ENCODE measurements at places on chromosomes 12 and 14. TPM values are rescaled to one million over a fixed set of nuclear protein-coding genes. Genes with fewer than 3 reads are reported as not detected.

GRCh38 chr12:100528034-100528433, 45.5 kb upstream of the GAS2L3 start:
- no peak for DNase-seq

DNA sequence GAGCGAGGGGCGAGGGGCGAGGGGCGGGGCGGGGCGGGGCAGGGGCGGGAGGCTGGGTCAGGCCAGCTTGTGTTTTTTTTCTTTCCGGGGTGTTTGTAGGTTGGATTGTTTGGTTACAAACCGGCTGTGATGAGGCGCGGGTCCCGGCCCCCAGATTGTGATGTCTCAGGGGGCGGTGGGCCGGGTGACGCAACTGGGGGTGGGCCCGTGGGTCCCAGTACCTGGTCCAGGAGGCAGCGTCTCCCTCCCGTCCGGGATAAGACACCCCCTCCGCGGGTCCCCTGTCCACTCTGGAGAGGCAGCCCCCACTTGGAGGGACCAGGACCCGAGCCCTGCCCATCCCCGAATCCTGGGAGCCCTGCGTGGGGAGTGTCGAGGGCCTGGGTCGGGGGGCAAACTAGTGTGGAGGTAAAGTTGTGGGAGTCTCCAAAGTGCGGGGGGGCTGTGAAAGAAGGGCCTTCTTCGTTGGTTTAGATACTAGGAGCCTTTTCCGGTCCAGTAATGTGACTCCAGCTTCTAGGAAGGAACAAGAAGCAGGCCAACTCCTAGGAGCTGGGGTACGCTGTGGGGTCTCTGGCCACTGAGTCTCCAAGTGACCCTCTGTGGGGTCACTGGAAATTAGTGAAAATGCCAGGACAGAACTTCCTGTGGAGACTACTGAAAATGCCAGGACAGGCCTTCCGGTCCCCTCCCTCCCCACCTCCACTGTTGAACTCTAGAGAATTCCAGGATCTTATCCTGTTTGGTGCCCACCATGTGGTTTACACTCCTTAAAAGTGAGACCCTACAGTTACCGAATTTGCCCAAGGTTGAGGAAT, 579 bp upstream of the CLMN start:
- no peak for DNase-seq

The MMP17 gene
- 20.1 TPM for total RNA-seq

The OR11G2 gene
- total RNA-seq = not detected

DNA sequence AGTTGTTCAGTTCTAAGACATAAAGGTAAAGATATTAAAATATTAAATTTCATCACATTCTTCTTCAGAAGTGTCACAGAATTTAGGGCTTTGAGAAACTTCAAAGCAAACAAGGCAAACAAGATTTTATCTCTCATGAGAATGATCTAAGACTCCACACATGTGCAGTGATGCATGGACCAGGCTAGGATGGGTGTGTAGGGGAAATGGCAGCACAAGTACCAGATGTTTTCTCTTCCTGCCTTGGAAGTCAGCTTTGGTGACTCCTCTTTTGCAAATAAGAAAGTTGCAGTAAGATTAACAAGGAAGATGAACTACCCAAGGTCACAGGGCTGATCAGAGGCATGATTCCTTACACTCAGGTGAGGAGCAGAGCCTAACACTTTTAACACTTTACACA, 163.8 kb upstream of the LMNTD1 start:
- DNase-seq = no peak

GRCh38 chr12:23703051-23703450, 246.4 kb downstream of the SOX5 start:
- no peak for DNase-seq

DNA sequence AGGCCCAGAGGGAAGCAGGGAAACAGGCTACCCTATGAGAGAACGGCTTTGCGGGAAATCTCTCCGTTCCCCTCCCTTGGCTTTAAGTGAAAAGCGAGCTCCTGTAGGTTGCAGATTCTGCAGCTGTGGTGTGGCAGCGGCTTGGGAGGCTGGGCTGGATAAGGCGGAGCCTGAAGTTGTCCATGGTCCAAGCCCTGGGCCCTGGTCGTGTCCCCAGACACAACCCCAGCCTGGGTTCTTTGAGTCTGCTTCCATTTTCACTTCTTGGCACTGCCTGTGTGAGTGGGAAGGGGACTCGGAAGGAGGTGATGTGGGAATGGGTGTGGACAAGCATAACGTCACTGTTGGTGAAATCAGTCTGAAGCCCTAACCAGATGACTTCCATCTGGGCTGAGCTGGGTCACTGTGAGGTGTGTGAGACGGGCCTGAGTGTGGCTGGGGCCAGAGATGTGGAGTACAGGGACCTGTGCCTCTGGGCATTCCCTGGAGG, 43.0 kb upstream of the CTDSP2 start:
- peak; percentile 60 for DNase-seq

- DNase-seq = no peak
Observed at GRCh38 chr14:61596990-61597389, 98.3 kb upstream of the HIF1A start.

The MTRFR gene
- 15.8 TPM for total RNA-seq

DNA sequence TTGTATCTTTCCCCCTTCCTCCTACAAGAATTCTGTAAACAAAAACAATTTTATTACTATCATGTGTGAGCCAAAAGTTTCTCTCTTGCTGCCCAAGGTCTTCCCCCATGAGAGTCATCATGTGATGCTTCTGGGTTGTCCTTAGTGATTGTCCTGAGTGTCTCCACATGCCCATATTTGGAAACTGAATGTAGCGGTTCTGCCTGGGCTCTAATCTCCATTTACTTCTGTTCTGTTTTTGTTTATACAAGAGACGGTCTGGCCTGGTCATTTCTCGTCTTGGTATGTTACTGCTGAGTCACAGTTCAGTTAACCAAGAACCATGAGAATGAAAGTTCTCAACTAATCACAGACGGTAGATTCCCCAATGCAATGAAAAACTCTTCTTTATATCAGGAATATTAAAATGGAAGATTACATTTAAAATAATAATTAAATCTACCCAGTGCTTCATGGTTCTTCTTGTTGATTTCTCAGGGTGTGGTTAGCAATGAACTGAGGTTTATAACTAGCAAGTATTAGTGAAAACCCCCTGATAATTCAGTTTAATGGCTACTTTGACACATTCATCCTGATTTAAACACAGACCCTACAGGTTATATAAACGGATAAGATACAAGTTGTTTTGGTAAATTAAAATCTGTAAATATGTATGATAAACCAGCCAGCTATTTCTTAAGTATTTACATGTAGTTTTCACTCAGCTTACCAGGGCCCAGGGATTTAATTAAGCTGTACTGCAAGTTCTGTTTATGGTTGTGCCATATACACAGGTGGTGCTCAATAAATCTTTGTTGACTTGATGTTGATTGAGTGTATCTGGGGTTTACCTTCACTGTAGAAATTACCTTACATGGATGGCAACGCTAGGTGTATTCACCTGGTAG, 81.1 kb downstream of the PELI2 start:
- no peak for DNase-seq

DNA sequence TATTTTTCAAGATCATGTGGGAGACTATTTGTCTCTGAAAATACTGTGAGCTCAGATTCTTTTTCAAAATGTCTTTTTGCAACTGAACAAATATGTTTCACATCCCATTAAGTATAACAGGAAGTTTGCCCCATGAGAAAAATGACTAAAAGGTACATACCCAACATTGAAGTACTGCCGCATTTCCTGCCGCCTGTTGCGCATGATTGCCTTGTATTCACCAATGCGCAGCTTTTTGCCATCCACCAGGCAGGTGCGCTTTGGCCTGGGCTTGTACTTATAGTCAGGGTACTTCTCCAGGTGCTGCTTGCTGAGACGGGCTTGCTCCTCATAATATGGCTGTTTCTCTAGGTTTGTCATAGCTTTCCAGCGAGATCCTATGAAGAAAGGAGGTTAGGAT, 413.2 kb downstream of the SOX5 start:
- no peak for DNase-seq

DNA sequence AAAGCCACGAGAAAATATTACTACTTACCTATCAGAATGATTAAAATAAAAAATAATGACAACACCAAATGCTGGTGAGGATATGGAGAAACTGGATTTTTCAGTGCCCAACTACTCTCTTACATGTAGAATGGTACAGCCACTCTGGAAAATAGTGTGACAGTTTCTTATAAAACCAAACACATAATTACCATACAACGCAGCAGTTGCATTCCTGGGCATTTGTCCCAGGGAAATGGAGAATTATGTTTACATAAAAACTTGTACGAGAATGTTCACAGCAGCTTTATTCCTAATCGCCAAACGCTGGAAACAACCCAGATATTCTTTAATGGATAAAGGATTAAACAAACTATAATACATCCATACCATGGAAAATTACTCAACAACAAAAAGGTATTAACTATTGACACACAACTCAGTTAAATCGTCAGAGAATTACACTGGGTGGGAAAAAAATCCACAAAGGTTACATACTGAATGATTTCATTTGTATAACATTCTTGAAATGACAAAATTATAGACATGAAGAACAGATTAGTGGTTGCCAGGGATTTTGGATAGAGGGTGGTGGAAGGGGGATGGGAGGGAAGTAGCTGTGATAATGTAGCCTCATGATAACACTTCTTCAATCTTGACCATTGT, 35.4 kb downstream of the TAOK3 start:
- DNase-seq = no peak

DNA sequence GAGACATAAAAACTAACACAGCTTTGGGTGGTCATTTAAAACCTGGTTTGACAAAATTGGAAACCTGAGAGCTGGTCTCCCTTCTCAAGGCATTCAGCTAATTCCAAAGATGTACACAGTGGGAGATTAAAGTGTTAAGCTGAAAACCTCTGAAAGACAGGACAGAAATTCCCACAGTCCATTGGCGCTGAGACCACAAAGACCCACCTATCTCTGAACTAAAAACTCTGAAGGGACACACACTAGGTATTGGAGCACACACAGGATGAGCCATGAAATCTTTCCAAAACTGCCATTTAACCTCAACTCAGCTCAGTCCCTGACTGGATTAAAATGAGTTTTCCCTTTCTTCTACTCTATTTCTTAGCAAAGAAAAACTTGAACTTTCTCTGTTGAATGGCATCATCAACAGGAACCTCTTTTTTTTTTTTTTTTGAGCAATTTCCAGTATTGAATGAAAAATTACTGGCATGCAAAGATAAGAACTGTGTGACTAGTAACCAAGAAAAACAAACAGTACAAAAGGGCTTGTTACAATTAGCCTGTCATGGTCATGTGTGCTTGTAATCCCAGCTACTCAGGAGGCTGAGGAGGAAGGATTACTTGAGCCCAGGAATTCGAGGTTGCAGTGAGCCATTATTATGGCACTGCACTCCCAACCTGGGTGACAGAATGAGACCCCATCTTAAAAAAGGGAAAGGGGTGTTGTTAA, 82.4 kb downstream of the IPO8 start:
- DNase-seq = peak; percentile 4

DNA sequence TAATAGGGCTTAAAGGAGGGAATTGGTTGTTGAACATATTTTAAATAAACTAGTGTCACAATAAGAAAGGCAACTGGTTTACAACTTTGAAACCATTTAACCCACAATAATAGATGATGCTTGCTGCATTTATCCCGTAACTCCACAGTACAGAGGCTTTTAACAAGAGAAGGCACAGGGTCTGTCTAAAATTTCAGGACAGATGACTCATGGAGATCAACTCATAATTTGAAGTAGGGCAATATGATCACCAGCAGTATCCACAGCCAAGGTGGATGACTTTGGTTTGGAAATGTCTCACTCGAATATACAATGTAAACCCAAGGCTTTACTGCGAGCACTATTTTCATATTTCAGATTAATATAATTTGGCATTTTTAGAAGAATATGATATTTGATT, 340.2 kb downstream of the LRIG3 start:
- DNase-seq = no peak

GRCh38 chr14:34012369-34012768, 61.5 kb upstream of the EGLN3 start:
- DNase-seq = no peak

The HOXC12 gene
- total RNA-seq = 4.4 TPM

- DNase-seq = no peak
Observed at GRCh38 chr12:6927379-6928021, at the start of gene ATN1. ATN1 (plus strand) TSS chr12:6927959; CDS start chr12:6934002, 6,043 bp downstream.

GRCh38 chr14:30620178-30620577, 1.9 kb upstream of the SCFD1 start:
- peak; percentile 26 for DNase-seq

- DNase-seq = no peak
Observed at GRCh38 chr12:51368640-51369517, 22.3 kb downstream of the GALNT6 start.
